ENCODE measurements at places on chromosomes 2 and 18.

- DNase-seq: no peak
Observed at GRCh38 chr2:24203029-24203786, 28.4 kb downstream of the FAM228A start.

- peak; percentile 49 for DNase-seq
Observed at GRCh38 chr2:176613323-176613987, 344.2 kb downstream of the MTX2 start.

DNA sequence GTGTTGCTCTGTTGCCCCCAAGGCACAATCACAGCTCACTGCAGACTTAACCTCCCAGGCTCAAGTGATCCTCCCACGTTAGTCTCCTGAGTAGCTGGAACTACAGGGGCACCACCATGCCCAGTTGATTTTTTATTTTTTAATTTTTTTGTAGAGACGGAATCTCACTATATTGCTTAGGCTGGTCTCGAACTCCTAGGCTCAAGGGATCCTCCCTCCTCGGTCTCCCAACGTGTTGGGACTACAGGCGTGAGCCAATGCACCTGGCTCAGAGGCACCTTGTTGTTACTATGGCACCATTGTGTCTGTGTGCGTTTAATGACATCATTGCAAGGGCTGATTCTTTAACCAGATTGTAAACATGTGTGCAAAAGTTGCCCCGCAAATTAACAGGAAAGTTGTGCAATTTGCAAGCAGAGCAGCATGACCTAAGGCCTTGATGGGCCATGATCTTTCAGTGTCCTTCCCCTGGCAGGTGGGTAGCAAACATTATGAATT, 22.6 kb downstream of the TCF23 start:
- DNase-seq: no peak

- no peak for DNase-seq
Observed at GRCh38 chr2:218777276-218777990, 4.5 kb upstream of the CYP27A1 start.

GRCh38 chr2:16378031-16378430, 287.6 kb downstream of the CYRIA start:
- DNase-seq: no peak

GRCh38 chr2:27583390-27583915, 611 bp downstream of the ZNF512 start:
- no peak for DNase-seq

DNA sequence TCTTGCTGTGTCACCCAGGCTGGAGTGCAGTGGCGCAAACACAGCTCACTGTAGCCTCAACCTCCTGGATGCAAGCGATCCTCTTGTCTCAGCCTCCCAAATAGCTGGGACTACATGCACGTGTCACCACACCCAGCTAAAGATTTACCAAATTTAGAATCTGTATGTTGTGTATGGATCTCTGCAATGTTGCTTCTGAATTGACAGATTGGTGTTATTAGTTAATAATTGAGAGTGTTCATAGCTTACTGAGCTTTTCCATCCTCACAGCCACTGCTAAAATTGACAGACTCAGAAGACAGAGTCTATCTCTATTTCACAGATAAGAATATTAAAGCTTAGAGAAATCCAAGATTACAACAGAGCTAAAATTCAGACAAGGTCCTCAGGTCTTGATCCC, 4.3 kb upstream of the NBAS start:
- no peak for DNase-seq

GRCh38 chr2:128026448-128027277, 1.2 kb downstream of the SAP130 start:
- no peak for DNase-seq

DNA sequence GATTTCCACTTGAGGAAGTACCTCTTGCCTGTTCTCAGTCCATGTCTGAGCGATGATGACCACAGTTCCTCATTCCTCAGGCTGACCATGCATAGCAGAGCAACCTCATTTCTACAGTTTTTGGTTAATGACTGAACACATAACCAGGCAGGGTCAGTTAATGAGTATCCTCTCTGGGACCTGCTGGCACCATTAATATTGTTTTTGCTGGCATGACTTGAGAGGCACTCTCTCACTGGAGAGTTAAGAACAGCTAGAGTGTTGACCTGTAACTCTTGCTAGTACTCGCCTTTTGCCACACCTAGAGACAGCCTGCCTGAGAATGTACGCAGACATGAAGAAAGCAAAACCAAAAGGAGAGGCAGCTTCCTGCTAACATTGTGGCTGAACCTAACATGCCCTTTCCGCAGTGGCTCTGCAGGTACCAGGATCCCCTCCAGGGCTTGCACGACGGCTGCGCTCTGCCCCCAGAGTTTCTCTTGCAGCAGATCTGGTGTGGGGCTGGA, 23.9 kb downstream of the PECR start:
- DNase-seq: no peak

DNA sequence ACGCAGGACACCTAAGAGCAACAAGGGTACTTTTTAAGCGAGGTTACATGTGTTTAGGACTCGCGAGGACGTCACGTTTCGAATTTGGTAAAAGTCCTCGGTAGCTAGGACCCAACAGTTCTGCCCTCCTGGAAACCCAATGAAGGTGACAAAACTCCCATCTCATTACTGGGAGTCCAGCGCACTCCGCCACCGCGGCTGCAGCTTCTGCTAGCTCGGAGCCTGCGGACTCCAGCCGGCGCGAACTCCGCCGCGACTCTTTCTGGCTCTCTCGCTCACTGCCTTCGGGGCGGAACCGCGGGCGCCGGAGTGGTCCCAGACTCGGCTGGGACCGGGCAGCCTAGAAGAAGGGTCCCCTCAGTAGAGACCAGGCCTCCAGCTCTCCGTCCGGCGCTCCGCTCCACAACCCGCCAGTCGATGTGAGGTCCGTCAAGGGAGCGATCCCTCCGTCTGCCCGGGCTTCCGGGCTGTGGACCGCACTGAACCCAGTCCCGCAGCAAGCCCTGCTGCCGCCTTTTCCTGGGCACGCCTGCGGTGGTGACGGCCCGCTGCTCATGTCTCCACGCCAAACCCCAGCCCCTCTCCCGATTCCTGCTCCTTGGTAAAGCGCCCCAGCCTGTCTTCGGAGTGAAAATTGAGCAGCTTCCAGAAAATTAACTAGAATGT, 3.0 kb upstream of the OSR1 start:
- no peak for DNase-seq

- DNase-seq: no peak
Observed at GRCh38 chr2:43078301-43078700, 148.1 kb downstream of the ZFP36L2 start.

GRCh38 chr2:33015421-33016142, 68.8 kb downstream of the LTBP1 start:
- no peak for DNase-seq

GRCh38 chr18:37230768-37231167, 334.8 kb downstream of the CELF4 start:
- DNase-seq: no peak

DNA sequence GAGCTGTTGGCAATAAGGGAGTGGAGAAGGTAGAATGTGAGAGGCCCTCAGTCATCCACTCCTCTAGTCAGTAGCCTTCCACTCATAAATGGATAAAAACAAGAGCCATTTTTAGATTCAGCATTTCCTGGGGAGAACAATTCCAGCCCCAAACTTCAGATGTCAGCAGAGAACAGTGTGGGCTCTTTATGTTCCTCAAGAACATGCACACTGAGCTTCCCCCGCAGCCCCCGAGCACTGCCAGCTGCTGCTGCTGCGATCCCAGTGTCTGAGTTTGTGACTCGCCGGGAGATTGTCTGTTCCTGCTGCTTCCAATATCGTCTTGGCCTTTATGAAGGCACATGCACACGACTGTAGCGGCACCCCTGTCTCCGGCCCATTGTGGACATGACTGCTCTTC, 143.7 kb upstream of the CTNNA2 start:
- DNase-seq: no peak

DNA sequence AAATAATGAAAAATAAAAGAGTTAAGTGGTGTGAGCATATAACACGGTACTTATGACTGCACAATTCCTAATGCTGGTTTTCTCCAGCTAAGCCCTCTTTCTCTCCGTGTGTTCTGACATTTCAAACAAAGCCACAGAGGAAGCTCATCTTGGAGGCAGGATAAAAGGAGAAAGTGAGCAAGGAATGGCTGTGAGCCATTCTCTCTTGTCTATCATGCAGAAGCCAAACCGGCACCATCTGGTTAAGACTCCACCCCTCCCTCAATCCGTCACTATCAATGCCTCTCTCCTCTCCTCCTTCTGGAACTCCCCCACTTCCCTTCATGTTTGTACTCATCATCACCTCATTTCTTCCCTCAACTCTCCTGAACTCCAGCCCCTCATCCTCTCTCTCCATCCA, 210.4 kb downstream of the TMEM163 start:
- no peak for DNase-seq

DNA sequence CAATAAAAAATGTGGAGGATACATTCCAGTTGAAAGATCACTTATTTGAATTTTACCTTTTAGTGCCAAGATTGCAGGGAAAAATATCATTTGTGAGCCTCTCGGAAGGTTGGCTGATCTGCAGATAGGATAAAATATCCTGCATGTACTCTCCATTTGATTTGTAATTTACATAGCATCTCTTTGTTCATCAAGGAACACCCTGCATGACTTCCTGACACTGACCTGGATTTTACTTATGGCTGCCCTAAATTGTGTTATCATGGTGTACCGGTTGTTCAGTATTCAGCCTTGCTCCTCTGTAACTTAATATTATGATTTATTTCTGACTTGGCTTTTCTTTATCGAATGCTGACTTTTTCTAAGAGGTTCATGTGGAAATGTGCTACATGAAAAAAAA, 226.4 kb downstream of the PIK3C3 start:
- no peak for DNase-seq

- no peak for DNase-seq
Observed at GRCh38 chr2:163338270-163338669, 397.5 kb downstream of the FIGN start.

GRCh38 chr18:46652372-46652771, 4.6 kb downstream of the LOXHD1 start:
- DNase-seq: no peak

- DNase-seq: no peak
Observed at GRCh38 chr2:19228181-19228593, 130.2 kb downstream of the OSR1 start.

DNA sequence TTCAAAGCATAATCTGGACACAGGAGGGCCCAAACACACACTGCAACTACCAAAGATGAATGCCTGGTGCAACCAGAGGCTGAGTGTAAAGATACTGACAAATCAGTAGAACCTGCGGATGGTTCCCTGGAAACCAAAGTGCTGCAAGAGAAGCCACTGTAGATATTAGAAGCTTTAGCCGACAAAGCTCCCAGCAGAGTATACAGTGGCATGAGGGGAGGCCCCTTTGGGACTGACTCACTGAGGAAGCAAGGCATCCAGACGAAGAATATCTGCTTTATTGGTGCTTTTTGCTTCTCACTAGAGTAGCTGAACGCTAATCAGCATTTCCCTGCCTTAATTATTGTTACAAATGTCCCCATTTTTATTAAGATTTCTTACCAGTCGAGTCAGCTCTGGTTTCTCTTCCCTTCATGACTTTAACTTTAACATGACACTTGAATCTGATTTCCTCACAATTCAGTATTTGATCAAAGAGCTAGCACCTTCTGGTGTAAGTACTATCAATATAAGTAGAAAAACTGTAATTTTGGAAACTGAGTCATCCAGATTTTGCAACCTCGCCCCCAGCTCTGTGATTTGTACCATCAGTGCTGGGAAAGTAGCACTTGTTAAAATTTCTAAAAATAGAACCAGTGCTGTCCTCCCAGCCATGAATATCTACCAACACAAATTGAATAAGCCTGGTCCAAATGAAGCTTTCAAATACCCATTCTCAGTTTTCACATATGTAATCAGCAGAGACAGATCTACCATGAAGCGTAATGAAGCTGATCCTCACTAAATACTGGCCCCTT, 34.2 kb downstream of the FIGN start:
- DNase-seq: no peak

All from uterus (tissue), 4 donors.